ENCODE measurements at places on chromosomes 4 and X.

- DNase-seq: no peak
Observed at GRCh38 chrX:93332329-93332728, 341.0 kb downstream of the NAP1L3 start.

- DNase-seq: no peak
Observed at GRCh38 chrX:130245441-130245840, 23.3 kb downstream of the ZNF280C start.

GRCh38 chr4:2763511-2763967, 7.4 kb upstream of the TNIP2 start:
- DNase-seq: no peak

DNA sequence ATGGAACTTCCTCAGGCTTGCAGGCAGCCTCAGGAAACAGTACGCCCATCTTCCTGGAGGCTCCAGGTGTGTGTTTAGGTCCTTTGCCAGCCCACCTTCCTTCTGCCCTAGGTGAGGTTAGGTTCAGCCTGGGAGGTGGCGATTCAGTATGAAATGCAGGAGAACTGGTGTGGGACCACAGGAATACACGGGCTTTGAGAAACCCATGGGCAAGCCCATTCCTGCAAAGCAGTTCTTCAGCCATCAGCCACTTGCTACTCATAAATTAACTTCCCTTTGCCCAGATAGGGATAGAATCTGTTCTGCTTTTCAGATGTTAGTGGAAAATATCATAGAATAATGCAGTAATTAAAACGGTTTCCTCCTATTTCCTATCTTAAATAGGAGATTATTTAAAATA, 32.2 kb downstream of the TBC1D14 start:
- DNase-seq: no peak

GRCh38 chr4:38967260-38968095, 64.7 kb downstream of the TMEM156 start:
- DNase-seq: no peak

DNA sequence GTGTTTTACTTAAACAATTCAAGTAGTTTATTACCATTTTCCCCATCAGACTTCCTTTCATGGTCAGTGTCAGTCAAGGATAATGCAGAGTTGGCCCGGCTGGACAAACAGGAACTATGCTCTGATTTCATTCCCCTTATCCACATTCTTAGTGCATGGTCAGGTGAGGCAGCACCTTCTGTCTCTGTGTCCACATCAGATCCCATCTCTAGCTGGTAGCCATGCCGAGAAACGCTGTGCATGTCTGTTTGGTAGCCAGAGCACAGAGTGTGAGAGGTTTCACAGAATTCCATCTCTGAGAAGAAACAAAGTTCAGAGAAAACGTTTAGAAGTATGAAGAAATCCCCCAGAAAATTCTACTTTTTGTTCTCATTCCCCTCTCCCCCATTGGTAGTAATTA, 423.7 kb upstream of the TEX13C start:
- no peak for DNase-seq

DNA sequence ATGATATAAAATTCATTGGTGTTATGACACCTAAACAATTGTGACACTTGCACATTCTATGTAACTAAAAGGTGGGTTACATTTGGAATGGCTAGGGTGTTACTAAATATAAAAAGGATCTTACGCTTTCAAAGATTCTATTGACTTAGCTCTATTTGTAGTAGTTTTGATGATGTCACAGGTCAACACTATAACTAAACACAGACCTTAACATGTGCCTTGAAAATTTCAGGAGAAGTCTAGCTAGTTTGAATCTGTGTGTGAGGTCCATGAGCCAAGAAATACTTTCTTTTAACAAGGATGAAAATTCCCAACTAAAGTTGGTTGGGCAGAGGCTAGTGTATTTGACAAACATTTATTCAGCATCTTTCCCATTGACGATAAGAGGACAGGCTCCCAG, 298.0 kb downstream of the GPAT3 start:
- no peak for DNase-seq

DNA sequence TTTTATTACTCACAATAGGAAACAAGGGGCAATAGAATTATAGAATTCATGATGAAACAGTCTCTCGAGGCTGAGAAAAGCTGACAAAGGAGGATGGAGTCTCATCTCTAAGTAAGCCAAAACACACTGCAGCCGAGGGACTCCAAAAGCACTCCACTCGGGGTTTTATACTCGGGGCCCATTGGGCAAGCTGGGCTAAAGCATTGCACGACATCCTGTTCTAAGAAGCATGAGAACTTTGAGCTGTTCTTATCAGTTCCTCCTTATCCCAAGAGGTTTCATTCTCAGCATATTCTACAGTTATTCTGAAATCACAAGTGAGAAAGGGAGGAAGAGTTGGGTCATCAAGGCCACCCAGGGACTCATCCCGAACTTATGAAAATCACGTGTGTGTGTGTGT, 1475.5 kb downstream of the PCDH18 start:
- no peak for DNase-seq

DNA sequence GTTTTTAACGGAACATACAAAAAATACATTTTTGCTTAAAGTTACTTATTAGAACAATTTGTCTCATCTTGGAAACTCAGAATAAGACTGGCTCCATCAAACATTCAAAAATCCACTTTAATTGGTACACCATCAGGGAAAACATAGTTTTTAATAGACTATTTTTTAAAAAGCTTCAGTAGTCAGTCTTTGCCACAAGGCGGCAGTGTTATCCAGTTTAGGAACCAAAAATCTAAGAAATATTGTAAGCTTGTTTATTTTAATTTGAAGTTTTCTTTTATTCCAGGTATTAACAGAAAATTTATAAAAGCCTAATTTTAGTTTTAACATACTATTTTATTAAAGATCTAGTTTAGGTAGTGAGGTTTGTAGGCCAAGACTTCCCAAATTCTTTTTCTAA, 107.7 kb downstream of the APOOL start:
- DNase-seq: no peak

GRCh38 chr4:32488690-32489089, 1768.5 kb downstream of the PCDH7 start:
- no peak for DNase-seq

DNA sequence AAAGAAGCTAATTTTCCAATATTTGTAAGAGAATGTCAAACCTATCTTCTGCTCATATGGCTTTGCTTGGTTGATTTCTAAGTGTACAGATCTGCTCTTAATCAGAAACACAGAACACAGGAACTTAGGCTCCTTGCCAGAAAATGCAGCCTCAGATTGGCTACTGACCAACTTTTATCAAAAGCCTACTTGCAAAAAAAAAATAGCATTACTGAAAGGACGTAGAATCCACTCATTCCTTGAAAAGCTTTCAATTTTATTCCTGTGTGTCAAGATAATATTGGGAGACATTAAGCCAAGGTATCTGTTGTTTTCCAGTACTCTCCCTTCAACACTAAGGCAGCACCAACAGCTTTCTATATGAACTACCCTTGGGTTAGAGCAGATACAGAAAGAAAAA, 127.6 kb upstream of the INTU start:
- DNase-seq: no peak

- no peak for DNase-seq
Observed at GRCh38 chr4:155582971-155583437, 83.6 kb upstream of the GUCY1A1 start.

- no peak for DNase-seq
Observed at GRCh38 chr4:4477391-4477790, 64.5 kb downstream of the STX18 start.

GRCh38 chr4:109040441-109040840, 262.0 kb downstream of the COL25A1 start:
- no peak for DNase-seq

DNA sequence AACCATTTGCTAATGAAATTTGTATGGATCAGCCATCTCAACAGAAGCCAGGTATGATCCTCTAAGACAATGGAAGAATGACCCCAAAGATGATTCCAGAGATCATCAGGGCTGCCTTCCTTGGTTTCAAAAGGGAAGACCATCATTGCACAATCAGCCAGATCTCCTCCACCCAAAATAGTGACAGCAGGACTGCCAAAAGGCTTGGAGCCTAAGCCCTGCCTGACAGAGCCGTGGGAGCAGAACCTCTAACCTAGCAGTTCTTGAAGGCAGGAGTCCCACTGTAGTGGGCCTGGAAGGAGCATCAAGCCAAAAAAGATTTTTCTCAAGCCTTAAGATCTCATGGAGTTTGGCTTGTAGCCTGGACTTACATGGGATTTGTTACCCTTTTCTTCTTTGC, 226.0 kb downstream of the RASL11B start:
- DNase-seq: no peak

DNA sequence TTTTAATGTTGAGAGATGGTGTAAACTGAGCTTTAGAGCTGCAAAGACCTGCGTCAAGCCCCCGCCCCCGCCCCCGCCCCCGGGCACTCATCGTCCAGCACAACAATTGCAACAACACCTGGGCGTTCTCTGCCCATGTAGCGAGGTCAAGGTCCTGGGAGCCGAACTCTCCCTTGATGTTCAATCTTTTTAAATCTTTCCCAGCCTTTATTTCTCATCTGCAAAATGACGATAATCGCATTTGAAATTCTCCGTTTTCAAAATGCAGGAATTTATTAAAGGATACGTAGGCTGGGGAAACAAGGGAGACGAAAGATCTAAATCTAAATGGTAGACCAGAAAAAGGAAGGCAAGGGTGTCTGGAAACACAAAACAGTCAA, 648 bp upstream of the MSMO1 start:
- no peak for DNase-seq

- DNase-seq: no peak
Observed at GRCh38 chr4:174672276-174672675, 150.0 kb upstream of the HPGD start.

DNA sequence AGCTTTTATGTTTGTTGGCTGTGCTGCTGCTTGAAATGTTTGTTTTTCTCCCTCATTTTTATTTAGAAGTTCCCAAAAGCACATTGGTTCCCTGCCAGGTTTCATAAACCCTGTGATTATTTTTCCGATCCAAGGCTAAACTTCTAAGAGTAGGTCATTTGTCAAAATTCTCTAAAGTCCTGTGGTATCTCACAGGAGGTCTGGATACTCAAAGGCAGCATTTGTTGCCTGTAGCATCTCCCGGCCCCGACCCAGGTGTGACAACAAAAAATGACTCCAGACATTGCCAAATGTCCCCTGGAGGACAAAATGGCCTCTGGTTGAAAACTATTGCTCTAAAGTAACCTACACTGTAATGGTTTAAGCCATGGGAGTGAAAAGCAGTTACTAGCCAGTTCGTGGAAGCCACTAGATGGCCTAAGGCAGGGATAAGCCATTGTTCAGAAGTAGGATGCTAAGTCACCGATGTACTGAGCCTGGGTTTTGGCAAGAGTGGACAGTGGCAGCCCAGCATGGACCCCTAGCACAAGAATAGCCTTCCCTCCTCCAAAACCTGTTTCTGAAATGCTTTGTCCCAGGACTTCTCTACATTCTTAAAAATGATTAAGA, 256.1 kb downstream of the THOC2 start:
- DNase-seq: no peak

DNA sequence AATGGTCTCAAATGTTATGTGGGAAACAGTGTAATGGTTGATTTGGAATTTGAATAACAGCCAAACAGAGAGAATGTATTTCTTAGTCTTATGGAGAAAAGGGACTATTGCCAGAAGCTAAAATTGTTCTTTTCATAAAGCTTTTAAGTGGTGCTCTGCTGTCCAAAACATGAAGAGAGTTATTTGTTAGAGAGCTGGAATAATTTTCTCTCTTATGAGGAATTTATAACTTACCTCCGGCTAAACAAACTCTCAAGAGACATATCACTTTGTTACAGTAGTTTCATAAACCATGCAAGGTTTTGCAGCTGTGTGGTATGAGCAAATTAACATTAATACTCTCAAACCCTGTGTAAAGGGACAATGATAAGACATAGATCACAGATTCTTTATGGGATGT, 28.6 kb downstream of the SULT1B1 start:
- DNase-seq: no peak

- no peak for DNase-seq
Observed at GRCh38 chr4:37687194-37687562, 1.0 kb upstream of the RELL1 start.

DNA sequence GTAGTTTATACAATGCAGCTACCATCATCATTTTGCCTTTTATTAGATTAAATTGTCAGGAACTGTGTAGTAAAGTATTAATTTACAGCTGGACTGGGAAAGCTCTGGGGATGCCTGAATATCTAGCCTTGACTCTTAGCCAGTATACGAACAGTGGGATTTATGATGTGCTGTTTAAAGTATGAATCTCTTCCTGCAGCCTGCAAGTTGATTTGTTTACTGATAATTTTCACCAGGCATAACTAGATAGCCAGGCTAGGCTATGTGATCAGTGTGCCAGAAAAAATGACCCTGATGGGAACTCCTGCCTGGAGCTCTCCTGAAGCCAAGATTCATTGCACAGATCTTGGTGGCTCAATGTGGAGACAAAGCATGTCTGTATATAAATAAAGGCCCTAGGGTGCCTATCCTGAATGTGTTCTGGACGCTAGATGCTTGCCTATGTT, 119.2 kb downstream of the SCLT1 start:
- no peak for DNase-seq

GRCh38 chr4:100849319-100849718, 331.5 kb upstream of the EMCN start:
- no peak for DNase-seq

DNA sequence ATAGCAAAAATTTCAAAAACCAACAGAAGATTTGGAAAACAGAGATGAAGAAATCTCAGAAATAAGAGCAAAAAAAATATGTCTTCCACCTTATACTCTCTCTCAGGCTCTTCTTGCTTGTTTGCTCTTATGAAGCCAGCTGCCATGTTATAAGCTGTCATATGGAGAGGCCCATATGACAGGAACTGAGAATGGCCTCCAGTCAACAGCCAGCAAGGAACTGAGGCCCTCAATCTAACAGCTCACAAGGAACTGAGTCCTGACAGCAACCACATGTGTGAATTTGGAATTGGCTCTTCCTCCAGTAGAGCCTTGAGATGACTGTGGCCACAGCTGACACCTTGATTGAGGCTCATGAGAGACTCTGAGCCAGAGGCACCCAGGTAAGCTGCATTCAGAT, 51.3 kb upstream of the MAOA start:
- DNase-seq: no peak
